ENCODE measurements at places on chromosomes 4 and X. TPM values are rescaled to one million over a fixed set of nuclear protein-coding genes. Genes with fewer than 3 reads are reported as not detected.

ASB12 gene
- total RNA-seq: not detected

FAM53A gene
- total RNA-seq: 3.7 TPM

CDKL5 gene
- total RNA-seq: 10.1 TPM

MAP9 gene
- 21.8 TPM for total RNA-seq

NSDHL gene
- 30.3 TPM for total RNA-seq

SMR3B gene
- total RNA-seq: not detected

RPA4 gene
- 0.83 TPM for total RNA-seq

CSAG2 gene
- not detected for total RNA-seq

TEX11 gene
- not detected for total RNA-seq

DNA sequence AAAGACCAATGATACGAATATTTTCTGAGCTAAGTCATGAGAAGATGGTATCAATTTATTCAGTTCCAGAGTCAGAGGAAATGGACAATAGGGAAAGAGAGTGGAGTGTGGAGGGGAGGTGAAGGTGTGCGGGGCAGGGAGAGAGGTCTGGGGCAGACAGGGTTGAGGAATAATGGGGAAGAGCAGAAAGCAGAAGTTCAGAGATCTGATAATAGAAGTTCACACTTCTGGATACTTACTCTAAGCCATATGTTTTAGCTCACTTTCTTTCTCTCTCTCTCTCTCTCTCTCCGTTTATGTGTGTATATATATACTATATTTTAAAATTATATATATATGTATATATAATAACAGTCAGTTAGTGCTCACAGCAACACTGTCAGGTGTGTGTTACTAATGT is 40.4 kb downstream of the FOXR2 start:
- DNase-seq: no peak

GRCh38 chrX:275967-276580 is 5.1 kb upstream of the PLCXD1 start:
- peak; percentile 39 for DNase-seq

DNA sequence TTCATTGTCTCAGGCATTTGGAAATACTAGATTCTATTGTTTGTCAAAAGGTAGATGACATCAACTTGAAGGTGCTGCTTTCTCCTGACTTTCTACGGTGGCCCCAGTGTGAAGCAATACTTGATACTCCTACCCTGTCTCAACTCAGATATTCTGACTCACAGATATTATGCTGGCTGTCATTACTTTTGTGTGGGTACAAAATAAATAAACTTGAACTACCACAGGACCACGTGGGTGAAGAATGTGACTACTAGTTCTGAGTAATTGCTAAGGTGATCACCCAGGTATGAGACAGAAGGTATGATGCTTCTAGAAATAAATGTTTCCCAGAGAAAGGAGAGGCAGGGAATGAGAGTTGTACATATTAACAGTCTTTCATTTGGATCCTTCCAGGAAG is 275.3 kb upstream of the SPOCK3 start:
- peak; percentile 75 for DNase-seq

DNA sequence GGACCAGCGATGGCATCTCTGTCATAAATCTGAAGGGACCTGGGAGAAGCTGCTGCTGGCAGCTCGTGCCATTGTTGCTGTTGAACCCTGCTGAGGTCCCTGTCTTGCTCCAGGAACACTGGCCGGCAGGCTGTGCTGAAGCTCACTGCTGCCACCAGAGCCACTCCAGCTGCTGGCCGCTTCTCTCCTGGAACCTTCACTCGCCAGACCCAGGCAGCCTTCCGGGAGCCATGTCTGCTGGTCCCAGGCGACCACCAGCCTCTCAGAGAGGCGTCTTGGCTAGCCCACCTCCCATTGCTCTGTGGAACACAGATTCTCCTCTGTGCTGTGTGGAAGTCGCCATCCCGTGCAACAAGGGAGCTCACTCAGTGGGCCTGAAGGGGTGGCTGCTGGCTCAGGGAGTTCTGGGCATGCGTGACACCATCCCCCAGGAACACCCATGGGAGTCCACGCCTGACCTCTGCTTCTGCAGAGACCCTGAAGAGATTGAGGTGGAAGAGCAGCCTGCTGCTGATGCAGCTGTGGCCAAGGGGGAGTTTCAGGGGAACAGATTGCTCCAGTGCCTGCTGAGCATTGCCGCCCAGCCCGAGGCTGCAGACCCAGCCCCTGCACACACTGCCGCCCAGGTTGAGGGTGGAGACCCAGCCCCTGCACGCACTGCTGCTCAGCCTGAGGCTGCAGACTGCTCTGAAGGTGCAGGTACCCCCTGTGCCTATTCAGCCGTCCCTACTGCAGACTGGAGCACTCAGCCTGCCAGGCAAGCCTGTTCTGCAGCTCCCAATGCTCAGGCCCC is 33.1 kb upstream of the CYP4V2 start:
- no peak for DNase-seq

DNA sequence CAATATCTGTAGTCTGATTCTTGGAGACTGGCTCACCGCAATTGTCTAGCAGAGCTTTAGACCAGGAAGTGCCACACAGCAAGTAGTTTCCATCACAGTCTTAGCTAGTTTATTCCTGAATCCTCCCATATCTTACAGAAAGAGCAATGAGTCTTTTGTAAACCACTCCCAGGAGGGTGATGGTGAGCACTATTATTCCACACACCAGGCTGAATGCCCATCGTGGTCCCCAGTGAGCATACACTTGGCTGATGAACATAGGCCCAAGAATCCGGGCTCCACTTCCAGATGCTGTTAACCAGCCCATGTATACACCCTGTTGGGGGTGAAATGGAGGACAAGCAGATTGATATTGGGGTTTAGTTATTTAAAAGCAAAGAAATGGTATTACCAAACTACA is 39.8 kb downstream of the PLK4 start:
- DNase-seq: no peak

- no peak for DNase-seq
Observed at GRCh38 chr4:147491086-147491485, 10.2 kb downstream of the EDNRA start.

- DNase-seq: no peak
Observed at GRCh38 chr4:188287169-188287894, 148.1 kb downstream of the TRIML1 start.

DNA sequence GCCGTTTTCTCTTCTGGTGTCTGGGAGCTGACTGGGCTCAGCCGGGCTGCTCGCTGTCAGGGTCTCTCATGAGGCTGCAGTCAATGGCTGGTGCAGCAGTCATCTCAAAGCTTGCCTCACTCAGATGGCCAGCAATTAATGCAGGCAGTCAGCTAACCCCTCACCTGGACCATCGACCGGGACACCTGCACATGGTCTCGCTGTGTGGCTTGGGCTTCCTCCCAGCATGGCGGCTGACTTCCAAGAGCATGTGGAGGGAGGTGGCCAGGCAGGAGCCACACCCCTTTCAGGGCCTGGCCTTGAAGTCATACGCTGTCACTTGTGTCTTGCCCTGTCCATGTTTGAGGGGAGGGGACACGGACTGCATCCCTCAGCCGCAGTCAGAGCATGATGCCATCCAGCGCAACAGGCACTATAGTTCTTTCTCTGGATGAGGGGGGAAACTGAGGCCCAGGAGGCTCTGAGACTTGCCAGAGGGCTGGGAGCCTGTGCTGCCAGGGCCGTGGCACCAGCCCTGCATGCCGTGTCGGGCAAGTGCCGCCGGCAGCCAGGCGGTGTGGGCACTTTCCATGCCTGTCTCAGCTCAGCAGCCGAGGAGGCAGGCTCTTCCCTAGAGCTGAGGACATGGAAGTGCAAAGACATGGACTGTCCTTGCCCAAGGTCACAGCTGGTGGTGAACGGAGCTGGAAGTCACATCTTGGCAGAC is 201.8 kb downstream of the AFAP1 start:
- DNase-seq: no peak

DNA sequence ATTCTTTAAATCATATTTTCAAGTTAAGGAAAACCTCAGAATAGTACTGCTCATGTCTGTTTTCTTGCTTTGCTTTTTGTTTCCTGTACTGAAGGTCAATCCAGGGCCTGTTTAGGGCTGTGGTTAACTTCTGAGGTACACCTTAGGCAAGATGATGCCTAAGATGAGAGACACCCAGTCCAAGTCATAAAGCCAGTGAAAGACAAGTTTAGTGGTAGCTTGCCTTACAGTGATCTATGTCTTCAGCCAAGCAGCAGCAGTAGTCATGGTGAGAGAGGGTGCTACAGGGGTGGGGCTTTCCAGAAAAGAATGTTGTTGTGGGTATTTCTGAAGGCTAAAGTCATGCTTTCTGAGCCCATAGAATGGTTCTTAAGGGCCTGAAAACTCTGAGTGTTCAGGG is 173.7 kb downstream of the VSIG4 start:
- peak; percentile 34 for DNase-seq

DNA sequence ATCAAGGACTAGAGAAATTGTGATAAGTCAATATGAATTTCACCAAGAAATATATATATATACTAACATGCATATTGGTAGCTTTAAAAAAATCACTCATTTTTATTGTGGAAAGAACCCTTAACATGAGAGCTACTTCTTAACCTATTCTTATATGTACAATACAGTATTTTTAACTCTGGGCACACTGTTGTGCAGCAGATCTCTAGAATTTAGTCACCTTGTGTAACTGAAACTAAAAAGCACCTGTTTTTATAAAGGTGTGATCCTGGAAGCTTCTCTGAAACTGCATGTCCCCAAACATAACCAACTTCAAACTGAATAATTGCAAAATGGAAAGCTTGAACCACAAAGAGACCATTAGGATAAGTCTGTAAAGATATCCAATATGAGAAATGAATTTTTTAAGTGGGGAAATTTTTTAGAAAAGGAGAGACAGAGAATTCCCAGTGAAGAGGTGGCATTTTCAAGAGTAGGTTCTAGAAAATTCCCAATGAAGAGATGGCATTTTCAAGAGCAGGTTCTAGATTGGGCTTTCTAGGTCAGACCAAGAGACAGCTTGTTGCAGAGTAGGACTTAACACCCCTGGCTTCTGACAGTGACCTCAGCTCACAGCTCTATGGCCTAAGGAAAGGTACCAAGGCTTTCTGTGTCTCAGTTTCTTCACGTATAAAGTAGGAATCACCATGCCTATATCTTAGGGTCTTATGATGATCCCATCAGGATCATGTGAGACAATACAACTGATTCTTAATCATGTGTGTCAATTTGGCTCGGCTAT is 22.0 kb upstream of the PPARGC1A start:
- DNase-seq: no peak

- DNase-seq: no peak
Observed at GRCh38 chrX:113892891-113893290, 691.0 kb upstream of the HTR2C start.

GRCh38 chr4:40908702-40909362 is 159.1 kb downstream of the NSUN7 start:
- DNase-seq: peak; percentile 57

DNA sequence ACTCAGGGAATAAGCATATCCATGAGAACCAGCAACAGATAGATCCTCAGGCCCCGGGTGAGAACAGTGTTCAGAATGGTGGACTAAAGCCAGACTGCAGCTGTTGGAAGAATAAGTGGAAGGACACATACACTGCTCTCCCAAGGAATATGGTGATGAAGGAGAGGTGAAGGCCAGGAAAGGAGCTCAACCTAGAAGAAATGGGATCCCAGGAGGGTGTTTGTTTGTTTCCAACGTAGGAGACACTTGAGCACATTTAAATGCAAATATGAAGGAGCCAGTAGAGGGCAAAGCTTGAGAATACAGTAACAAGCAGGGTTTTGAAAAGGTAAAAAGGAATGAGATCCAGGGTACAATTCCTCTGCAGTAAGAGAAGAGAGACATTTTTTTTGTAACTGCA is 42.4 kb upstream of the ATOH1 start:
- no peak for DNase-seq

DNA sequence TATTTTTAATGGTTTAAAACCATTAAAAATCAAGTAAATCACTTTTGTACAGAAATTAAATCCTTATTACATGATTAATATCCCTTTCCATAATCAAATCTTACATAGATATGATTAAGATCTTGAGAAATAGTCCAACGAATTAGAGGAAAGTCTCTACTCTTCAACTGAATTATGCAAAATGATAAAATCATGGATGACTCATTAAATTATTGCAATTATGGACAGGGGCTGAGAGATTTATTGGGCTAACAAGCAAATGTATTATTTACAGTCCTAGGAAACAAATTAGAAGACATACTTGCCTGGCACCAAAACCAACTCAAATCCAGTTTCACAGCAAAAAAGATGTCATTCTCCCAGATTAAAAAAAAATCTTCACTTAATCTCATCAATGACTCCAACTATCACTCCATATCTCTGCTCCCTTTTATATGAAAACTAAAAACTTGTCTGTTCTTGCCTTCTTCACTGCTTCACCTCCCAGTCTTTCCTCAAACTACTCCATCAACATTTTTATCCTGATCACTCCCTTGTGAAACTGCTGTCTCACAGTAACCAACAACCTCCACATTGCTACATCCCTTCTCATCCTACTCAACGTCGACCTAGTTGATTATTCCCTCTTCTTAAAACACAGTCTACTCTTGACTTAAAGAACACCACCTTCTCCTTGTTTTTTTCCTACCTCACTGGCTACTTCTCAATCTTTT is 18.4 kb upstream of the DDX60 start:
- DNase-seq: peak; percentile 75

DNA sequence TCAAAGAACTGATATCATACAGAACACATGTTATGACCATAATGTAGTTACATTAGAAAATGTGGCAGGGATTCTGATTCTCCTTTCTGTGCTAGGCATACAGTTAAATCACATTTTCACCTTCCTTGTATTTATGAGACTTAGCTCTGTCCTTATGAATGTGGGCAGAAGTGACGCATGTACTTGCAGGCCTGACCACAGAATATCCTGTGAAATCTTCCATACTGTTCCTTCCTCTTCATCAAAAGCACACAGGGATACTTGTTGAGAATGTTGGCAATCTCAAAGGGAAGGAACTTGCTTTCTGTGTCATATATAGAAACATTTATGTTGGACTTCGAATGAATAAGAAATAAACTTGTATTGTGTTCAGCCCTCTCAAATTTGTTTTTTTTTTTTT is 17.2 kb upstream of the MYOZ2 start:
- peak; percentile 81 for DNase-seq

DNA sequence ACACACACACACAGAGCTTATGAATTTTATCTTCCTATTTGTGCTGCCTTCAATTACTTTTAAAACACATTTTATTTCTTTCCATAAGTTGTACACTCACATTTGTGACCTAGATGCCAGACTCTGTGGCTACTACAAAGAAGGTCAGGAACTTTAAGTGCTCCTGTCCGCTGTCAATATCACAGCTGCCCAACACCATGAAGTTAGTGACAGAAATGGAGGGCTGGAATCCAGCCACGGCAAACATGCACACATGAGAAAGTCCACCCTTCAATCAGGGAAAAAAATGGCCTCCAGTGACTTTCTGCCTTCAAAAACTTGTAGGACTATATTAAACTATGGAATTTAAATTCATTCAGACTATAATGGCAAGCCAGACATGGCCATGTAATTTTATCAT is 334.4 kb upstream of the FSTL5 start:
- DNase-seq: no peak

DNA sequence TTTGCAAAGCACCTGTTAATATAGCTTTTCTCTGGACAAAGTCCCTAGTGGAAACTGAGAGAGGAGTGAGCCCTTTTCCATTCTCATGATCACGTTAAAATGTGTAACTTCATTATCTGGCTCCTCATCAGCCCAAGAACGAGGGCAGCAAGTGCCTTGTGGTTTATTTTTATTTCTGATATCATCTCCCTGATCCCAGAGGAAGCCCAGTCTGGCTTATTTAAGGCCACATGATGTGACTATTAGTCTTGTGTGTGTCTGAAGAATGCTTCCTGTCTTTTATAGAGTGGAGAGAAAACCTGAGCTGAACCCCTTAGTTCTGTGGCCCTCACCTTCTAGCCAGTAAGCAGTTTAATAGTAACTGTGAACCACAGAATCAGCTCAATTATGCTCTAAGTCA is 67.2 kb downstream of the LHFPL1 start:
- no peak for DNase-seq

- no peak for DNase-seq
Observed at GRCh38 chr4:147576084-147576483, 41.1 kb upstream of the TMEM184C start.
